ENCODE measurements at places on chromosomes 3 and 15.

- DNase-seq, result no peak
These were observed 81.7 kb downstream of the CD47 start for GRCh38 chr3:108008931-108009639.

DNA sequence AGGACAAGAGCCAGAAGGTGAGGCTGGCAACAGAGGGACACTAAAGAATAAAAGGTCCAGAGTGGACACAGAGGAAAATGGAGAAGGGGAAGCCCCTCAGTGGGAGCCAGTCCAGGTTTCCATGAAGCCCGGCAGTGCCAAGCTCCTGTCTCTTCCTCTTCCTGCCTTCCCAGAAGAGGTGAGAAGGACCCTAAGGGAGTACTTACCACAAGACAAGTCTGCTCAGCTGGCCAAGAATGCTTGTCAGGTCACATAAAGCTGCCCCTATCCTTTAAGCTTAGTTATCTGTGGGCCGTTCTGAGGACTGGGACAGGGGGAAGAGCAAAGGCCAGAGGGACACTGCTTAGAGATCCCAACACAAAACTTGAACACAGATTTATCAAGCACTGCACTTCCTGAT lies 100.2 kb downstream of the RYK start:
- DNase-seq, result no peak

DNA sequence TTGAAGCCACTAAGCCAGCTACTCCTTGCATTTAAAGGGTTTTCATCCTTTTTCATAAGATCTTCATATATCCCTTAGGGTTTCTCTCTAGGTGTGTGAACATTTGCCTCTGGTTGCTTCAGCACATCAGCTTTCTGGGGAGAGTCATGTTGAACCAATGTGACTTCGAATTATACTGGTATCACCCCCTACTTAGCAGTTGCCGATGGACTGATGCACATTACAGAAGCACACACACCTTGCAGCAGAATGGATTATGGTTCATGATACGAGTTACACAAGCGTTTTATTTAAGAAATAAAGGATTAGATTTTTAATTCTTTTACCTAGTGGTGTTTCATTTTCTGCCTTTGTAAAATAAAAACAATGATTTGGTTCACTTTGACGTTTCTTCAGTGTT lies 39.6 kb downstream of the FBXO22 start:
- no peak for DNase-seq

- DNase-seq, result no peak
These were observed 3.2 kb downstream of the PTPRG start for GRCh38 chr3:61564395-61565059.

DNA sequence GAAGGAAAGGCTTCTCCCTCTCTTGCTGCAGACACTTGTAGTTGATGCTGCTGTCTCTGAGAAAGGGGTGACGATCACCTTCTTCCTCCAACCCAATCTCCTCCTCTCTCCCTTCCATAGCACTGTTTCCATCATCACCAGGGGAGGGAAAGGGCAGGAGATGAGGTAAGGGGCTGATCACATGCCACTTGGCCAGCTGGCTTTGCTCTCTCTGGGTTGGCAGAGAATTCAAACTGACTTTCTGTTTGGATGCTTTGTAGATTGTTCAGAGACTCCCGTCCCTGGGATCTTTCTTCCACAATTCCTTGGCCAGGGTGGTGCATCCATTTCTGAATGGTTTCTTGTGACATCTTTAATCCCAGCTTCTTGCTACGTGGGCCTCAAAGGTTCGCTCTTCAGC lies 43.2 kb upstream of the ZNF148 start:
- DNase-seq, result no peak

DNA sequence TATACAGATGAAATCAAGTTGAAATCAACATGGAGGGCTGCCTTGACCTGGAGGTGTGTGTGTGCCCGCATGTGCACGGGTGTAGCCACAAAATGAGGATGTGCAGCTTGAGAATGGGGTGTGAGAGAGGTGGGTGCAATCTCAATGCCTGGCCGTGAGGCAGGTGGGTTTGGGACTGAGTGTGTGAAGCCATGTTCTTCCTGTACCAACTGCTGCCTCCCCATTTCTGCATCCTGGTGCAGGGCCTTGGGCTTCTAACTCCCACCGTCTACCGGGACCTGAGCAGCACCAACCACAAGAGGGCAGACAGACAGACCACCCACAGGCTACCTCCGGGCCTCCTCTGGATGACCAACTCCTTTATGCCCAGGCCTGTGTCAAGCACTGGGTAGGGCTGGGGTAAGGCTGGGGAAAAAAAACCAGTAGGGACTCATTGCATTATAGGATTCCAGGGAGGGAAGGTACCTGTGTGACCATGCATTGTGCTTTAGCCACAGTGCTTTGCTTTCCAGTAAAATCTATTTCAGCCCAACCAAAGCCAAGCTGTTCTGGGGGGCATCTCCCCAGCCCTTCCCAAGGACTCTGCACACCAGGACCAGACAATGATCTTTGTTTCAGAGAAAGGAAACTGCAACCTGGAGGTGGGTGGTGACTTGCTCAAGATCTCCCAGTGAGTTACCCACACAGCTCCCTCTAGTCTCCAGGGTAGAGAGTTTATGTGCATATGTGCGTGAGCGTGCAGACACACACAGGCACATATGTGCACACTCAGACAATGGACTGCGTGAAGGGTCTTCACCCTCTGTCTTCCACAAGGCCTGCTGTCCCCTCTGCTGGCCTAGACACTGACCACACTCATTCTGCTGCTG lies 162.2 kb upstream of the TLE3 start:
- DNase-seq, result peak; percentile 19

DNA sequence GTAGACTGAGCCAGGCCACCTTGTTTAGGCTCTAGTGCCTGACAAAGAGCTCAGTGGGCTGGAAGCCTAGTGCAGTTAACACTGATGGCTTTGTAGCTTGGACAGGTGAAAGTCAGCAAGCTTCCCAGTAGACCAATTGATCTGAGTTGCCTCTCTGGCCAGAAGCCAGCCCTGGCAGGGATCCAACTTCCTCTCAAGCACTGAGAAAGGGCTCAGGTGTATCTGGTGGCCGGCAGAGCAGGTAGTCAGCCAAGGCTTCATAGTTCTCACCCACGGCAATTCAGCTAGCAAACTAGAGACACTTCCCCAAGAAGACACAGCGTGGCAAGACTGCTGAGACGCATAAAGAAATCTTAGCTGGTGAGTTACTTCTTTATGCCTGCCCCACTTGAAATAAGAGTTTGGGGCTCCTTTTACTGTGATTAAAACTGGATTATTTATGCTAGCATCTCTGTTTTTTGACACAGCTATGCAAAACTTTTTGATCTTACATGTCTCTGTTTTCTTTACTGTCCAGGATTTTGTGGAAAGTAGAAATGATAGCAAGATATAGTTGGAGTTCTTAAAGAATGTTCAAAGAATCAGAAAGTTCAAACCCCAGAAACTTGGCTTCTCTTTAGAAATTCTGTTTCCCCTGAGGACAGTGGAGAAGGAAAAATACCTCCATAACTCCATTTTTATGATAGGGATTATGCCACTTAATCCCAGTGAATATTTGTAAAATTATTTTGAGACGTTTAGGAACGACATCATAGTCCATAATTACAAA lies 8.4 kb upstream of the CA12 start:
- DNase-seq, result no peak

GRCh38 chr3:190110826-190111225 lies 9.9 kb downstream of the P3H2 start:
- no peak for DNase-seq

GRCh38 chr15:68572309-68572708 lies 6.5 kb upstream of the CORO2B start:
- no peak for DNase-seq

GRCh38 chr15:61879219-61879618 lies 181.0 kb downstream of the VPS13C start:
- no peak for DNase-seq

- no peak for DNase-seq
These were observed 139.2 kb upstream of the EOMES start for GRCh38 chr3:27861046-27862036.

DNA sequence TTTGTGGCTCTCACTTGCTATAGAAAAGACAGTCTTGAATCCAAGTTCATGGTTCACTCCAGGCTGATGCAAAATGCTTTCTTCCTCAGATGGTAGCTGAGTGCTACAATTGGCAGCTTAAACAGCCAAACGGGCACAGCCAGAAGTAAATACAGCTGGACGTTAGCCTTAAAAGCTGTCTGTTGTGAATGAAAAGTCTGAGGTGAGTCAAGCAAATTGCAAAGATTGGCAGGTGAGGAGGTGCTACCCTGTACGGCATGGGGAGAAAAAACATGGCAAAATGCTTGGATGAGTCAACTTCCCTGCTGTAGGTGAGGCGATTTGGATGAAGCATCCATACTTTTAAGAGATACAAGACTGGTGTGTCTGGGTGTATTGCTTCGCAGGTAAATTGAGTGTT lies 40.5 kb downstream of the IL5RA start:
- no peak for DNase-seq

- DNase-seq, result no peak
These were observed 24.9 kb downstream of the TMEM45A start for GRCh38 chr3:100517276-100517675.

DNA sequence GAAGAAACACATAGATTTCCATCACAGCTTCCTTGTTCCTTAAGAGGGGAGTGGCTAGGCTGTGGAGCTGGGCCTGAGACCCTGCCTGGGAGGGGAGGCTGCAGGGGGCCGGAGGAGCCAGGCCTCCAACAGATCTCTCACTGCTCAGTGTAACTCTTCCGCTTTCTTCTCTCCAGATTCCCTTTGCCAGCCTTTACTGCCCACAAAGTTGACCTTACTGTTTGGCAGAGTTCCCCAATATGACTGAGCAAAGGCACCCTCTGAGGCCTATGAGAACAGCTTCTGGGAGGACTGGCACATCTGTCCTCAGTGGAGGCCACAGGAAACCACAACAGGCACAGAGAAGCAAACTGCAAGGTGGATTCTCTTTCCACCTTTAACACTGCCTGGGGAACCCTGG lies 38.1 kb downstream of the SLCO2A1 start:
- DNase-seq, result no peak

- DNase-seq, result no peak
These were observed 21.2 kb upstream of the IL16 start for GRCh38 chr15:81175496-81175895.

- DNase-seq, result peak; percentile 82
These were observed 10.0 kb downstream of the MRPS25 start for GRCh38 chr3:15055019-15055557.
